ENCODE measurements at places on chromosomes 3 and 15.

GRCh38 chr3:188046561-188047211 lies 107.3 kb upstream of the LPP start:
- DNase-seq: no peak

GRCh38 chr3:11494131-11494916 lies 149.4 kb downstream of the VGLL4 start:
- DNase-seq: no peak

DNA sequence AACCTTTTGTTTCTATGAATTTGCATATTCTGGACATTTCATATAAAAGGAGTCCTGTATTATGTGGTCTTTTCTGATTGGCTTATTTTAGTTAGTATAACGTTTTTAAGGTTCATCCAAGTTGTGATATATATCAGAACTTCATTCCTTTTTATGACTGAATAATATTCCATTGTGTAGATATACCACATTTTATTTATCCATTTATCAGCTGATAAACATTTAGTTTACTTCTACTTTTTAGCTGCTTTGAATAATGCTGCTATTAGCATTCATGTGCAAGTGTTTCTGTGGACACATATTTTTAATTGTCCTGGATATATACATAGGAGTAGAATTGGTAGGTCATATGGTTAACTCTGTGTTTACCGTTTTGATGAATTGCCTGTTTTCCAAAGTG lies 498.5 kb upstream of the ADAMTS9 start:
- DNase-seq: no peak

DNA sequence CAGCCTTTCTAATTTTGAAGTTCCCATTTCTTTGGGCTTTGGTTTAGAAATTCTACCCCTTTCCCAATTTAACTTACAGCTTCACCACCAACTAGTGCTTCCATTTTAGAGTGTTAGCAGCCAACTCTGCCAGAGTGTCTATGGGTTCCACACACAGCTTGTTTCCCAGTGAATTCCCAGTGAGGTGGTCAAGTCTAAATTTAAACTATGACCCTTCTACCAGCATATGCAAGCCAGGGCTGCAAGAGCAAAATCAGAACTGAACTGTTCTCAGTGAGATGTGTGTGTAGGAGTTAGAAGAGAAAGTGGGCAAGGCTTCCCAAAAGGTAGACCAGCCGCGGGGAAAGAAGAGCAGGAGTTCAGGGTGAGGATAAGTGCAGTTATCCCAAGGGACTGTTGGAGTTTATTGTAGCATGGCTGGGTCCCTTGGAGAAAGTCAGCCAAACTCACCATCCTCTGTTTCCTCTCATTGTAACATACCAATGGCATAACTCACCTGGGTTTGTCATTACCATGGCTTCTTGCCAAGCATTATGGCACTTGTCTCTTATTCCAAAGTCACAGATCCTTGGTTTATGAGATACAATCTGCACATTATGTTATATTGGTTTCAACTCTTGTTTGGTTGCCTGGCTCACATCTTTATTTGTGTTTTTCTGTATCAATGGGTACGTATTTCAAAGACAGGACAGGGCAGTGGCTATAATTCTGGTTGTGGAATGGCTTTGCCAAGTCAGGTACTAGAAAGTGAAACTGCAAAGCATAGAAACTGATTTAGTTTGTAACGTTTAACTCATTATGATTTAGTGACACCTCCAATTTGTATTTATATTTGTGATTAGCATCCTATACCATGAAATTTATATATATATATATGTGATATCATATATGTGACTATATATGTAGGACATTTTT lies 130.2 kb upstream of the UMPS start:
- no peak for DNase-seq

DNA sequence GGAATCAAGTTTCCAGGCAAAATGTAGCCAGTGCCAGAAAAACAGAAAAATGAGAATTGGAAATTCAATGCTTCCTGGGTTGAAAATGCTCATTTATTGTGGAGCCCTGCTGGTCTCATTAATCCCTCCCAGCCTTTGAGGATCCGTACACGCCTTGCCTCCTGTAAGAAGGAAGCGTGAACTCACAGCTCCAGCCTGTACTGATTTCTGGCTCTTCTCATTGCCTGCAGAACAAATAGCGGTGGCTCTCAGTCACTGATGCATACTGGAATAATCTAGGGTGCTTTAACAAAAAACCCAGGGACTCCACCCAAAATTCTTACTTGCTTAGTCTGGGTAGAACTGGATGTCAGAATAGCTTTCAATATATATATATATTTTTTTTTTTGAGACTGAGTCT lies 29.3 kb upstream of the SLC24A5 start:
- no peak for DNase-seq

DNA sequence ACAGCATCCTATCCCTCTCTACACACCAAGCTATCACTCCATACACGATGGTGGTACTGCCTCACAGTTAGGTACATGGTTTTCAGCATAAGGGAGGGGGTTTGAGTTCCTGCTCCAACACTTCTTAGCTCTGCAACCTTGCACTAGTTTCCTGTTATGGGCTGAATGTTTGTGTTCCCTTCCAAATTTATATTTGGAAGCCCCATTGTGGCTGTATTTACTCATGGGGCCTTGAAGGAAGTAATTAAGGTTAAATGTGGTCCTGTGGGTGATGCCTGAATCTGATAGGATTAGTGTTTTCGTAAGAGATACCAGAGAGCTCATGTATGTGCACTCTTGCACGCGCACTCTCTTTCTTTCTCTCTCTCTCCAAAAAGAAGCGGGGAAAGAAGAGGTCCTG lies 259.4 kb downstream of the RORA start:
- DNase-seq: no peak

DNA sequence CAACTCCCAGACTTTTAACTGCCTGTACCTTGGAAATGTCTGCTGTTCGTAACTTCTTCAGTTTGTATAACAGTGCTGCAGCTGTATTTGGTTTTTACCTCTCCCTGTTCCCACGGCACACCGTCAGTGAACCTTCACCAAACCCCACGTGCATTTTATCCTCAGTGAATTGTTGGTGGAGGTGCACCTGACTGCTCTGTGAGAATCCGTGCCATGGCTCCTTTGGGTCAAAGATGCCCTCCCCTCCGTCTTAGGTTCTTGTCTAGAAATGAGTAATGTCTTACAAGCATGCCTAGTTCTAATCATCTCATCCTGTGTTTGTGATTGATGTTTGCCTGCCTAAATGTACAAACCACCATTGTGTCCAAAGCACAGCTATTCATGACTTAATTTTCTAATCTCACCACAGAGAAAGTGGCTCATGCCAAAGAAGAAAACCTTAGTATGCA lies 28.2 kb downstream of the TPM1 start:
- no peak for DNase-seq

DNA sequence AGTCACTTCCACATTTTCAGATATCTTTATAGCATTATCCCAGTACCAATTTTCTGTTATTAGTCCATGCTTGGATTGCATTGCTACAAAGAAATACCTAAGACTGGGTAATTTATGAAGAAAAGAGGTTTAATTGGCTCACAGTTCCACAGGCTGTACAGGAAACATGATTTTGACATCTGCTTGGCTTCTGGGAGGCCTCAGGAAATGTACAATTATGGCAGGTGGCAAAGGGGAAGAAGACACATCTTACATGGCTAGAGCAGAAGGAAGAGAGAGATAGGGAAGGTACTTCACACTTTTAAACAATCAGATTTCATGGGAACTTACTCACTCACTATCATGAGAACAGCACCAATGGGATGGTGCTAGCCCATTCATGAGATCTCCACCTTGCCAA lies 172.3 kb upstream of the GPR149 start:
- DNase-seq: no peak

DNA sequence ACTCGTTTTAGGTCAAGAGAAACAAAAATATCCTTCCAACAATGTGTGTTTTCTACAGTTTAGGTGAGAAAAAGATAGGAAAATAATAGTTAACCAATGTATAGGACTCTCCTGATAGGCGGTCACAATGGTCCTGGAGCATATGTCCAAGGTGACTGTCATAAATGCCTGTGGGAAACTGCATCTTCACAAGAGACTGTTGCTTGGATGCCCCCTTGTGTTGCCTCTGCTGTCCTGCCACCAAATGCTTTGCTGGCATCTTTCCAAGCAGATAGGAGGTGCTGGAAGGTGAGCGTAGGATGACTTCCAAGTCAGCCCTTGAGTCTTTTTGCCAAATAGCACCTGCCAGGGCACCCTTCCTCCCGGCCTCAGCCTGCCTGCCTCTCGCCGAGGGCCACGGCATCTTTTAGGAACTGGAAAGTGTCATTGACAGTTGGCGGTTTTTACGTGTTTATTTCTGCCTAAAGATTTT lies 24.1 kb upstream of the SACM1L start:
- no peak for DNase-seq

DNA sequence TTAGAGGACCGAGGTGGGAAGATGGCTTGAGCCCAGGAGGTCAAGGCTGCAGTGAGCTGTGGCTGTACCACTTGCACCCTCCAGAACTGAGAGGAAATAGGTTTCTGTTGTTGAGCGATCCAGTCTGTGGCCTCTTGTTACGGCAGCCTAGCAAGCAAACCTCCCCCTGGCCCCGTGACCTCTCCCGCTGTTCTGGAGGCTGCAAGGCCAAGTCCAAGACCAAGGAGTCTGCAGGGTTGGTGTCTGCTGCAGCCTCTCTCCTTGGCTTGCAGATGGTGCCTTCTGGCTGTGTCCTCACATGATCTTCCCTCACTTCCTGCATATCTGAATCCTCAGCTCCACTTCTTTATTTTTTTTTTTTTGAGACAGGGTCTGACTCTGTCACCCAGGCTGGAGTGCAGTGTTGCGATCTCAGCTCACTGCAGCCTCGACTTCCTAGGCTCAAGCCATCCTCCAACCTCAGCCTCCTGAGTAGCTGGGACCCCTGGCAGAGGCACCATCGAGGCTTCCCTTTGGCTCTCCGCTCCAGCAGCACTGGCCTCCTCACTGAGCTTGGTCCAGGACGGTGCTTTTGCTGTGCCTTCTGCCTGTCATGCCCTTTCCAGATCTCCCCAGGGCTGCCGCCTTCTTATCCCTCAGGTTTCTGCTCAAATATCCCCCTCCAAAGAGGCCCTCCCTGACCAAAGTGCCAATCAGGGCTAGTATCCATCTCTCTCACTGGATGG lies 18.0 kb upstream of the PLXND1 start:
- DNase-seq: no peak

GRCh38 chr3:127824151-127824825 lies 2.0 kb upstream of the MGLL start:
- no peak for DNase-seq

DNA sequence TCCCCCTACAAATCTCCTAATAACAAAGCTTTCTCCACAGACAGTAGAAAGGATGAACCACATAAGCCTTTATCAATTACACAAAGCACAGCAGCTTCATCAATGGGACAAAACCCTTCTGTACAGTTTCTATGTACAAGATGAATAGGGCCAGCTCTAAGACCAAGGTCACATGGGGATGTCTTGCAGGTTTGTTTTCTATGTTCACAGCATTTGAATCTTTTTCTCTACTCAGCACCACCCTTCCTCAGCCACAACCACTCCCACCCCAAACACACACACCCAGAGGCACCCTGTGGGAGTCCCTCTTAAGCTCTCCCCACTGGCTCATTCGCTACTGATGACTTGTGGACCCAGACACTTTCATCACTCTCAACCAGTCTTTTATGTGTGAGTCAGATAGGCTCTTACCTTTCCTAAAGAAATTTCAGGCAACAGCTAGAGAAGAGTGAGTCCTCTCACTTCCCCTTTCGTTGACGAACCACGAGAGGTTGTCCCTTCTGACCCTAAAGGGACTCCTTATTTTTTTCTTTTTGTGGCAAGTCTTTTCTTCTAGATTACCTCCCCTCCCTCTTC lies 57.9 kb downstream of the ARHGAP31 start:
- no peak for DNase-seq

DNA sequence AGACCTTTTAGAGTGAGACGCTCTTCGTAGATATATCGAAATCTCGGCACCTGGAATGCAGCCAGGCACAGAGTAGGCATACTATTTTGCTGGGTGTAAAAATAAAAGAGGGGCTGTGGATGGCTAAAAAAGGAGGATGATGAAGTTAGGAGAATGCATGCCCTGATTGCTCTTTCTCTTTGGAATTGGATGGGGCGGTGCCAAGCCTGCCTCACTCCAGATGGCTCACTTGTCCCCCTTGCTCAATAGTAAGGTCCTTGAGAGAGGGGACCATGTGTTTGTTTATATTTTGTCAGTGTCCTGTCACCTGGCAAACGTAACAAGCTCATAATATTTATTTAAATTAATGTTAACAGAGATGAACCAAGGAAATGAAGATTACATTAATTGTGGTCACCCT lies 33.0 kb downstream of the SNRK start:
- DNase-seq: no peak

DNA sequence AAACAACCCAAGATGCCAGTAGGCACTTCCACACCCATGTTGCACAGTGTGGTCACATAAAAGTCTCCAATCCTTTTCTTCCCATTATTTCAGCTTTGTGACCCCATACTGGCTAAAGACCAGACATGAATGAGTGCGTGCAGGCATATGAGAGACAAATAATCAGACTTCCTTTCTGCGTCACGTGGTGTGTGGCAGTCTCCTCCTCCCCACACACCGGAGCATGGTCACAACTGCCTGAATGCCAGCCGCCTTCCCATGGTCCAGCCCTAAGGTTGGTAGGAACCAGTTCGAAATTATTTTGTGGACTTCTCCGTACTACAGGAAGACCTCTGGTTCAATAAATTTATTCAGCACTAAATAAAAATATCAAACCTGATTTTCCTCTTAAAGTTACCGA lies 65.5 kb downstream of the VGLL4 start:
- DNase-seq: no peak

- DNase-seq: no peak
Measured at GRCh38 chr3:158267015-158267414, 157.1 kb downstream of the RSRC1 start.

DNA sequence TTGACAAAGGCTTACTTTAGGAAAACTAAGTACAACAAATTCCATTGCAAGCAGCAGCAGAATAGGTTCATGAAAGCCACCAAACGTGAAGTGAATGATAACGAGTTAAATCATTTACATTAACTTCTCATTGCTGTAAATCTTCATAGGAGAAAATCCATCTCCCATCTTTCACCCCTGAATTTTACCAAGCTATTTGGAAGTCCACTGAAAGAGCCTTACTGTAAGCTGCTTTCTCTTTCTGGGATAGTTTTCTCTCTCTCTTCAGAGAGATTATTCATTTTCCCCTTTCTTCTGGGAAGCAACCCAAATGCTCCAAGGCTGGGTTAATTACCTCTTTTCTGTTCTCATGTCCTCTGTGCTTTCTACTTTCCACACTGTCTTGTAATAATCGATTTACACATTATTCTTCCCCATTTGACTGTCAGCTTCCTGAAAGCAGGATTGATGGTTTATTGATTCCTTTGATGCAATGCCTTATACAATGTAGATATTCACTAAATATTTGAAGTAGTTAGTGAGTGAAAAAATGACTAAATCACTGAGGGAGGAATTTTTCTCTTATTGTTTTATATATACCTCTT lies 914.3 kb upstream of the ARPP21 start:
- no peak for DNase-seq

DNA sequence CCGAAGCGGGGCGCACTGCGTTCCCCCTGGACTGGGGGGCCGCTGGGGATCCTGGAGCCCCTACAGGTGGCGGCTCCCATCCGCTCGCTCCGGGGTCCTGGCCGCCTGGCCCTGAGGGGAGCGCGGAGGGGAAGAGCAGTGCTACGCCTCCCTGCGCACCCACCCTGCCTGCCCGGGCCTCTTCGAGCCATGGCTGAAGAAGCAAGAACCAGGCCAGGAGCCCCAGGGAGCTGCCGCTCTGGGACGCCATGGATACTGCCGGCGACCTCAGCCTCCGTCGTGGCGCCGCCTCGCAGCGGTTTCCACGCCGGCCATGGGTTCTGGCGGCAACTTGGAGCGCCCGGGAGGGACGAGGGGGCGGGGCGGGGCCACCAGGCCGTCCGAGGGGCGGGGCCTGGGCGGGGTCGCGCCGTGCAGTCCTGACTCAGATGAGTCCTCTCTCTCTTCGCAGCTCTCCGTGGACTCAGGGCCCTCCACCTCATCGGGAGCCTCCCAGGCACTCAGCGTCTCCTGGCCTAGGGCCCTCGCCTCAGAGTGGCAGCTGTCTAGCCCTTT lies 50.9 kb downstream of the MYL3 start:
- DNase-seq: no peak
